Femur (tissue), 1 donor: ENCODE measurements at places on chromosomes 2 and 18.
A peak's percentile ranks its signal among the peaks of the same experiment; 100 is the strongest.

GRCh38 chr2:177553176-177553884 is 160.8 kb downstream of the AGPS start:
- peak; percentile 49 for DNase-seq

DNA sequence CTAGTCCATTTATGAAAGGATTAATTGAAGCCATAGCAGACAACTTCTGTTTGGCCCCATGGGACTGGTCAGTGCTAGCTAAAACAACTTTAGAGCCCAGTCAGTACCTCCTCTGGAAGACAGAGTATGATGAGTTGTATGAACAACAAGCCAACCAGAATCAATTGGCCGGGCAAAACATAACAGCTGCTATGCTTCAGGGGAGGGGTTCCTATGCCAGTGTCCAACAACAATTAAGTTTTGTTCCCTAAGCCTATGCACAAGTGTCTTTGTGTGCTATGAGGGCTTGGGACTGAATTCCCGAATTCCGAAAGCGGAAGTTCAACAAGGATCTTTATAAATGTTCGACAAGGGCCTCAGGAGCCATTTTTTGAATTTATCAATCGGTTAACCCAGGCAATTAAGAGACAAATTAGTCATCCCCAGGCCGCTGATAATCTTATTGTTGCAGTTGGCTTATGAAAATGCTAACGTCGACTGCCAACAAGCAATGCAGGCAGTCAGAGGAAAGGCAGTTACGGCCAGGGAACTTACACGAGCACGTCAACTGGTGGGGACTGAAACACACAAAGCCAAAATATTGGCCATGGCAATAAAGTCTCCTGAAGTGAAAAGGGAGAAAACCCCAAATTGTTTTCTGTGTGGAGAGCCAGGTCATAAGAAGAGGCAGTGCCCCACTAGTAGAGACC is 57.9 kb downstream of the ZNF638 start:
- DNase-seq, result peak; percentile 30

- no peak for DNase-seq
Observed at GRCh38 chr2:234814374-234814773, 137.4 kb upstream of the SH3BP4 start.

DNA sequence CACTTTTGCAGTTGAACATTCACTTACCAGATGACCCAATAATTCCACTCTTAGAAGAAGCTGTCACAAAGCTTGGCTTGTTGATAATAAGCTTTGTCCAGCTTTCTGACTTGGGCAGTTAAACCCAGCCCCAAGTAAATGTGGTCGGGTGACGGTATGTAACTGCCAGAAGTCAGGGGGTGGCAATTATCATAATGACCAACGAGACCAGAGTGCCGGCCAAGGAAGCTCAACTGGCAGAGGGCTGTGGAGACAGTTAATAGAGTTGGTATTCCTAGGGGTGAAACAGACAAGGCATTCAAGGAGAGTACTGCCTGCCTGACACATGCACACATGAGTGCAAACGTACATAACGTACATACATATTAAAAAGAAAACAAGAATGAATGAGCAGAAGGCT is 116.7 kb downstream of the EIPR1 start:
- DNase-seq, result no peak

GRCh38 chr2:135187270-135187669 is 135.2 kb downstream of the RAB3GAP1 start:
- DNase-seq, result no peak

DNA sequence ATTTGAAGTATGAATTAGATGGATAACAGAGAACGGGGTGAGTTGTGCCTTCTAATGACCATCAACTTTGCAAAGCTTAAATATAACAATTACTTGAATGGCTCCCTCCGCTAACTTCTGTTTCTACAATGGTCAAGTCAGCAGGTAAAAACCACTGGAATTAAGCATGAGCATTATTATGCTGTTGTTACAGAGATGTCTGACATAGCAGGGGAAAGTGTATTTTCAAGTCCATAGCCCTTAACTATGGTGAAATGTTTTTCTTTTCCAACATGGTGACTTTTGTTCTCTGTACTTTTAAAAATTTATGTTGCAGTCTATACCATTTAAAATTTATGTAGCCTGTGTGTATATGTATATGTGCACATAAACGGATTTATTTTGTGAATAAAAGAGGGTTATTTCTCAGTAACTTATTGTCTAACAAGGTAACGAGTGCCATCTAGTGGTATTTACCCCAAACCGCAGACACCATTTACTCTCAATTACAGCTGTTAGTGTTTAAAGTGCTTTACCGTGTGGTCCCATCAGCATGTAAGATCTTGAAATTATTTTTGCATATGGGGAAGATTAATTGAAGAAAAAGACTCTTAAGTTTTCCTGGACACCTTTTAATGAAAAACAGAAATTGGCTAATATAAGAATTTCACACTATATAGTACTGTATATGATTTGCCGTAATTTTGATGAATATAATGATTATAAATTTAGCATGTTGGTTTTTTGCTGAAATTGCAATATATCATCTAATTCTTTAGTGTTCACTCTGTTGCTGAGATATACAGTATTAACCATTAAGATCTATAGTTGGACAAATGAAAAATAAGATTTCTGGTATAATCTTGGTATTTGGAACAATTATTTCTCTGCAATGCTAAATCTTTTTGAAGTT is 78.2 kb downstream of the UBE2E3 start:
- DNase-seq, result no peak

DNA sequence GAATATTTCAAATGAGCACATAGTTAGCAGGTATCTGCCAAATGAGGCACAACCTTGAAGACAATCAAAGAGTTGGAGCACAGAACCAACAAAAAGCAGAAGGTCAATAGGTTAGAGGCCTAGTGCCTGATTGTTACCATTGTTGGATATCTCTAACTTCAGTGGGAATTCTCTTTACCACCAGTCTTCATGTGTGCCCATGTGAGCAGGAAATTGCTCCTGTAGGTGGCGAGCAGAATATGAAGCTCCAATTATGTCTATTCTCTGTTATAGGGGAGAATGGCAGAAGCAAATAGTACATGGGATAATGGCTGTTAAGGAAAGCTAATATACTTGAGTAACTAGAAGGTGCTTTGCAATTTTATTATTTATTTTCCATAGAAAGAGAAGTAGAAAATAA is 14.9 kb upstream of the ZNF385B start:
- no peak for DNase-seq

GRCh38 chr2:62340994-62341484 is 145.1 kb downstream of the B3GNT2 start:
- no peak for DNase-seq
